ENCODE measurements at places on chromosomes 3 and 15.

DNA sequence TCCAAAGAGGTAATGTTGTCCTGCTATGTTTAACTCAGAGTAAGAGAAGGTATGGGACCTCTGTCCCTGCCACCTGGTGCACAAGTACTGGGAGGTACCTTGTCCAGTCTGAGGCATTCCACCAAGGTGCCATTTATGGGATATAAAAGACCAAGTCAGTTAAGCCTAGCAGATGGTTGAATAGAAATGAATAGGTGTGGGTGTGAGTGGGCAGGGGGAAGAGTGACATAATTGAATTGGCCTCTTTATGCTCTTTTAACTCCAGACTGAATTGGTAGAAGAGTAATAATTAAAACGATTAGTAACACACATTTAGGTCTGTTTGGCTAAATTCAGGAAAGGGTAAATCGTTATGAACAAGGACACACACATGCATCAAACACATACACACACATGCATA lies 562 bp downstream of the ADGRG7 start:
- DNase-seq = no peak

DNA sequence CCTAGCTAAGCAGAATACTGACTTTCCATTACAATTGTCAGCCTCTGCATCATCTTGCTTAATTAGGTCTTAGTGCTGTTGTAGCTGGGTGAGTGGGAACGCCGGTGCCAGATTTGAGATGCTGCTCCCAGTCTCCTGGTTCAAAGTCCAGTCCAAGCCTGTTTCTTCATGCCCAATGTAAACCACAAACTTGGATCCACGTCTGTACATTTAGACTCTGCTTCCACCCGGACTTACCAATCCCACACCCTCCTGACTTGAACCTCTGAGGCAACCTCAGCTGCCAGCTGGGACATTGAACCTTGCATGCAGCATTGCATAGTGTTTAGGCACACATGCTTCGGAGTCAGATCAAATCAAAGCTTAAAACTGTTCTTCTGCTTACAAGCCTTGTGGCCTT lies 43.0 kb downstream of the BCL2L10 start:
- no peak for DNase-seq

- DNase-seq = no peak
Measured at GRCh38 chr3:101117980-101118379, 124.8 kb upstream of the ABI3BP start.

GRCh38 chr3:142904639-142905436 lies 16.0 kb upstream of the PCOLCE2 start:
- DNase-seq = no peak

GRCh38 chr3:129936757-129937156 lies 37.8 kb upstream of the TRH start:
- no peak for DNase-seq

GRCh38 chr3:81643721-81644120 lies 117.7 kb downstream of the GBE1 start:
- no peak for DNase-seq

DNA sequence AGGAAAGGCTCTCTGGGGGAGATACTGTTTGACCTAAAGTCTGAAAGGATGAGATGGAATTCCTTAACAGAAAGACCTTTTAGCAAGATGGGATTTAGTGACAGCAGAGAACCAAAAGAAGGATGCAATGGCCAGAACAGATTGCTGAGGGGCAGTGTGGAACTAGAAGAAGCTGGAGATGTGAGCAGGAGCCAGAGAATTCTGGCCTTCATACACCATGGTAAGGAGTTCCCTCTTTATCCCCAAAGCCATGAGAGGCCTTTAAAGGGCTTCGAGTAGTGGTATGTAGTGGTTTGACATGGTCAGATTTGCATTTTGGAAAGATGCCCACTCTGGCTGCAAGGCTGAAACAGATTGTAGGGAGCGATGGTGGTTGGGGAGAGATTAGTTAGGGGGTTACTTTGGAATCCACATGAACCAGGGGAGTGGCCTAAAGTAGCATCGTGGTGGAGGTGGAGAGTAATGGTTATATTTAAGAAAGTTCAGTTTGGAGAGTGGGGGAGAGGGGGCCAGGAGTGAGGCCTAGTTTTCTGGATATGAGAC lies 34.0 kb upstream of the NPHP3 start:
- no peak for DNase-seq

DNA sequence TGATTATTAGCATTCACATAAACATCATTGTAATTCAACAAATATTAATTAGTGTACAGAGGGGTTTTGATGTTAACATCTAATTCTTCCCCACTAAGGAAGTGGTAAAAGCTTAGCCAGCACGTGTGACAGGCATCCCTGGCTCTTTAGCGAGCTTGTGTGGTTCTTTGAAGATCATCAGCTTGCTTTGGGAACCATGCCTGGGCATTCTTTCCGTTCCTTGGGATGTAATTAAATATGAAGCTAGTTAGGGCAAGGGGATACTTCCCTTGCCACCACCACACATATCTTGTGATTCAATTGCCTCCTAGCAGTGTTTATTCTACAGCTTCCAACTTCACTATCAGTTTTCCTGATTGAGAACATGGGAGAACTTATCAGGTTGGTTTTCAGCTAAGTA lies 246.5 kb downstream of the MYRIP start:
- no peak for DNase-seq

DNA sequence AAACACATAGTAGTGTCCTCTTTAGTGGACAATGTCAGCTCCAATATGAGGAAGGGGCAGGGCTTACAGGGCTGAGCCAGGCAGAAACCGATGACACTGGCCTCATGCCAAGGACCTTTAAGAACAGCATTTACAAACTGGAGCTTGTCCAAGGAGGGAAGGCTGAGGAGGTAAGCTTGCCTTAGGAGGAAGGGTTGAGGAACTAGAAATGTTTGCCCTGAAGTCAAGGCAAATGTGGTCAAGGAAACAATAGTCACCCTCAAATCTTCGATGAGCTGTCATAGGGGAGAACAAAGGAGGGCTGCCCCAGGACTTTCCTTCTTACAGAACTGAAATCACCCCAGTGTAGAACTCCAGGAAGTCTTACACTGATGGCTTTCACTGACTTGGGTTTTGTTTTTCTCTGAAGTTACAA lies 136.4 kb downstream of the LIPC start:
- DNase-seq = no peak

DNA sequence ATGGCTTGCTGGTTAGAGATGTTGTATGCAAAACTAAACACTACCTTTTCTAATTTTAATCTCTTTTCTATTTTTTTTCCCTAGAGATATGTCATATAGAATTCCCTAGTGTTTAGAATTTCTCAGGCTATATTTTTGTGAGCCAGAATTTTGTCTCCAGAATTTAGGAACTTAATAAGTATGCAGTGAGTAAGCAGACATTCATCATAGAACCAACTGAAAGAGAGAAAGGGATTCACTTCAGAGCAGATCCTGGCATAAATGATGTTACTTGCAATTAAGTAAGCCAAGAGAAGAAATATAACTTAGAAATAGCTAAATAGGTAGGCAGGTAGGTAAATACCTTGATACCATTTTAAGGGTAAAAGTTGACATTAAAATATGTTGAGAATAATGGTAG lies 288.9 kb downstream of the ZNF385D start:
- no peak for DNase-seq

- no peak for DNase-seq
Measured at GRCh38 chr15:73756390-73756789, 3.2 kb upstream of the INSYN1 start.

DNA sequence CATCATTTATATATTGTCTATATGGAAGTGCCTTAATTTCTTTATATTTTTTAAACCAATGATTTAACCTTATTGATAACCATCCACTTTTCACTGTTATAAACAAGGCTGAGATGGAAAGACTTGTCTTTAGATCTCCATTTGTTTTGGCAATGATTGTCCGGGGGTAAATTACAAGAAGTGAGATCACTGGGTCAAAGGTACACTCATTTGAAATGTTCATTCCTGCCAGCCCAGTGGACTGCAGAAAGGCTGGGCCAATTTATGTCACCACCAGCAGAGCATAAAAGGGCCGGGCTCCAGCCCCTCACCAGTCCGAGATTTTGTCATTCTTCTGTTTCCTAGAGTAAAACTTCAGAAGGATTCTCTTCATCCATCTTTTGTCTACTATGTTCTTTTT lies 93.6 kb upstream of the NEO1 start:
- no peak for DNase-seq

DNA sequence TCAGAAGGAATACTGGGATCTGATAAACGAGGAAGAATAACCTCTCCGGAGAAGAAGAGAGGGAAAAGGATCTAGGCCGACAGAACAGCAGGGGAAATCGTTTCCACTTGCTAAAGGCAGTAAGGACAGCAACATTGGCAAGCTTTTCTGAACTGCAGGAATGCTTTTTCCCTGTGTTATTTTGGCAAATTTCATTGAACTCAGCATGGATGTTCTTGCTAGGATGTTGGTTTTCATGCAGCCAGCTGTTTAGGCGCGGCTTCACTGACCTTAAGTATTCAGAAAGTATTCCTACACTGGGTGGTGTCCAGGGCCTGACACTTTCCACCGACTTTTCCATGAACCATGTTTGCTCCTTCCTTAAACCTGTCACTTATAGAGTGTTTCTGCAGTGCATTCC lies 489.7 kb downstream of the CNTN3 start:
- no peak for DNase-seq

- no peak for DNase-seq
Measured at GRCh38 chr3:197463279-197463678, 92.5 kb downstream of the BDH1 start.

GRCh38 chr3:18301781-18302180 lies 123.4 kb downstream of the SATB1 start:
- DNase-seq = no peak

- no peak for DNase-seq
Measured at GRCh38 chr3:154356009-154356408, 31.7 kb upstream of the DHX36 start.

GRCh38 chr15:101447561-101448071 lies 41.9 kb downstream of the PCSK6 start:
- DNase-seq = no peak

- DNase-seq = no peak
Measured at GRCh38 chr3:151309566-151309965, 7.1 kb downstream of the GPR87 start.

GRCh38 chr3:99319961-99320360 lies 318.4 kb upstream of the COL8A1 start:
- no peak for DNase-seq

GRCh38 chr3:156782921-156783320 lies 43.2 kb upstream of the LEKR1 start:
- no peak for DNase-seq

DNA sequence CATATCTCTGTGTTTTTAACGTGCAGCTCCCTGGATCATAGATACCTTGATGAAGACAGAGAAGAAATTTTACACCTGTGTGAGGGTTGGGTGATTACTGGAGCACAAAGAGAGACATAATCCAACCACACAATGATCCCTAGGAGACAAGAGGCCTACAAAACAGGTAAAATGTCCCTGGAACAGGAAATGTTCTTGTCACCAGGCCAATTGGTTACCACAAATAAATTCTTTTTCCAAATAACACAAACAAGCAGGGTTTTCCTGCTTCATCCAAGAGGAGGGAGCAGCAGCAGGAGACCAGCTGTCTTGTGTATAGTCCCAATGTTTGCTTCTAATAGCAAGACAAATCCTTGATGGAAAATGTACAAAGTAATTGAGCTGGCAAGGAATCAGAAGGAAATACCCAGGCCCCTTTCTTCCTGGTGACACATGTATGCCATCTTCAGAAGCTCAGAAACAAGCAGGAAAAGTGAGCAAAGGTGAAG lies 1.4 kb downstream of the MGLL start:
- DNase-seq = no peak

GRCh38 chr3:136728473-136728872 lies 23.7 kb downstream of the STAG1 start:
- no peak for DNase-seq

DNA sequence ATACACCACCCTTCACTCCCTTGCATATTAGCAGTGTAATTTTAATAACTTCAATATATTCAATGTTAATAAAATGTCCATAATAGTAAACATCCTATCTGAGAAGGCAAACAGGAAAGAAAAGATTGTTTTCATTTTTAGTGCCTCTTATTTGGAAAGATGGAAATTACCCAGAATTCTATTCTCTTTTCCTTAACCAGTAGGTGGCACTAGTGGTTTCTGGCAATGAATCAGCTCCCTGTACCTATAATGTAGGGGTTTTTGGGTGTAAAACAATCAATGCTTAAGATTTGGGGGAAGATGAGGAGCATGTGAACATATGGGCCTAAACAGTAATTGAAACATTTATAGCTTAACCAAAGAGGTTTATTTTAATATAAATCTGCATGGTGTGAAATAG lies 5.7 kb upstream of the SEMA6D start:
- no peak for DNase-seq

DNA sequence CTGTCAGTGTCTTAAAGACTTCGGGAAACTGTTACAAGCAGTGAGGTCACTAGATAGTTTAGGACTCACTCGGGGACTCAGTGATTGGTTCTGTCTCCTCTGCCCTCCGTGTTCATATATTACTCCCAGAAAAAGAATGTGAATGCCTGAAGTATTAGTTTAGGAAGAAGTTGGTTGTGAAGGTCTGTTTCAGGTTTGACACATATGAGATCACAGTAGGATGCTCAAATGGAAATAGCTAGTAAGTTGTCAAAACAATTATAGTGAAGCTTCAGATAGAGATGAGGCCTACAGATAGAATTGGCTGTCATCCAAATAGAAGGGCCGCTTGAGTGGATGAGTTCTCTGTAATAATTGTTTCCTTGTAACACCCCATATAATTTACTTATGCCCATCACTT lies 172.6 kb downstream of the PLCL2 start:
- no peak for DNase-seq

GRCh38 chr3:174295306-174296092 lies 563.6 kb upstream of the NAALADL2 start:
- no peak for DNase-seq

- no peak for DNase-seq
Measured at GRCh38 chr3:87491843-87492242, 215.5 kb upstream of the POU1F1 start.

Measured in activated naive CD4-positive, alpha-beta T cell (primary cell).